NCI-H446 (cell line): ENCODE measurements at places on chromosomes 16 and 17.

- no peak for DNase-seq
Measured at GRCh38 chr16:67188323-67188722, 1.6 kb downstream of the EXOC3L1 start.

GRCh38 chr16:56608043-56608875 lies at the start of gene MT2A:
TSS of gene MT2A (plus strand) at chr16:56608584. CDS start at chr16:56608656, 72 bp downstream.
- peak; percentile 33 for DNase-seq

DNA sequence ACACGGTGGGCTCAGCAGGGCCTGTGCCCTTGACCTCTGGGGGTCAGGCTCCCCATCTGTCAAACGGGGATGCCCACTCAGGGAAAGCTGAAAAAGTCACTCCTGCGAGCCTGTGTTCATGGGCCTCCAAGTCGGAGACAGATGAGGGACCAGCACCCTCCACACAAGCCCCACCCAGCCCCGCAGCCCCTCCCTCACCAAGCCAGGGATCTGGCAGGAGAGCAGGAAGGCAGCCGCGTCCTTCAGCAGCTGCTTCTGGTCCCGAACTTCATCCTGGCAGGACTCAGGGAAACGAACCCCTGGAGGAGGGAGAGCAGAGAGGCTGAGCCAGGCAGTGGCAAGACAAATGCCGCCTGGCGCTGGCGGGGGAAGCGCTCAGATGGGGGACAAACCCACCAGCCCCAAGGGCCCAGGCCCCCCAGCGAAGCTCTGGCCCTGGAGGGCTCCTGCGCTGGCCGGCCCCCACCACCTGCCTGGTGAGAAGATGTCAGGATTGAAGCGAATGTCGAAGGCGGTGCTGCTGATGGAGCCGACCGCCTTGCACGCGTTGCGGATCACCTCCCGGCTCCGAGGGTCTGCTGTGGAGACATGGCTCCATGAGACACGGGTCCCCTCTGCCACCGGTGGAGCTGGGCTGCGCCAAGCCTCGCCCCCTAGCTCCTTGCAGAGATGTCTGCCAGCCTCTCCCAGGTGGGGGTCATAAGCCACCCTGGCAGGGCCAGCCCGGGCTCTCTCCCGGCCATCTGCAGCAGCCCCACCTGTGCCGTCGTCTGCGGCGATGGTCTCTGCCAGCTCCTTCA lies 15.4 kb downstream of the CLUH start:
- no peak for DNase-seq

- DNase-seq = peak; percentile 23
Measured at GRCh38 chr17:48636177-48637018, 10.2 kb upstream of the HOXB9 start.

DNA sequence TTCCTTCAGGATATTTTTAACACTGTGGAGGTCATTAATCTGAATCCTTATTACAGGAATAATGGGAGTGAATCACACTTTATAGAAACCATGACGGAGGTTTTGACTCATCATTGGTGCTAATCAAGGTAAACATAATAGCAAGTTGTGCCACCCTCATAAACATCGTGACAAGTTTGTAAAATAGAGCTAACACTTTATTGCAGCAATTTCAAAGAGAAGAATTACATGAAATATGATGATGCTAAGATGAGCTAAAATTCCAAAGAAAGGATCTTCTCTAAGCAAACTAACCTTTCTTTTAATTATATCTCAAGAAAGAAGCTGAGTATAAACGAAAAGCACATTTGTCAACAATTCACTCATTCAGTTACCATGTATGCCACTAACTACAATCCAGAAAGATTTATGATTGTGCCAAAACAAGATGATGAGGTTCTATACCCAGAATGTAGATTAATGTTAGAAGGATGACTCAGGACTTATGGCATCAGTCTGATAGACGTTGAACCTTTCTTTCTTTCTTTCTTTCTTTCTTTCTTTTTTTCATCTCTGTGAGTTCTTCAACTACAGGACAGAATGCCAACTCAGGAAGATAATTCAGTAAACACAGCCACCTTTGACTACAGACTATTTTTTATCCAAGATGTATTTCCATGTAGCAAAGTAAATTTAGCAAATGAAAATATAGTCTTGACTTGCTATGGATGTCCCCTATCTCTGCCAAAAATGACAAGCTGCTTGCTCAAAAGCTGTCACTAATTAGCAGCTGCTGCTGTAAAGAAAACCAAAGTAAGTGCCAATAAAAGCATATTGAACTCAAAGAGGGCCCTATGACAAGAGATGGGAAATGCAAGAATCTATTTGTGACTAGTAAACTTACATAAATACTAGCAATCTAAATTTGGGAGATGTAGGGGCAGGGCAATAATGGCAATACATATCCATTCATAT lies 23.3 kb downstream of the STAT5B start:
- DNase-seq = peak; percentile 77

DNA sequence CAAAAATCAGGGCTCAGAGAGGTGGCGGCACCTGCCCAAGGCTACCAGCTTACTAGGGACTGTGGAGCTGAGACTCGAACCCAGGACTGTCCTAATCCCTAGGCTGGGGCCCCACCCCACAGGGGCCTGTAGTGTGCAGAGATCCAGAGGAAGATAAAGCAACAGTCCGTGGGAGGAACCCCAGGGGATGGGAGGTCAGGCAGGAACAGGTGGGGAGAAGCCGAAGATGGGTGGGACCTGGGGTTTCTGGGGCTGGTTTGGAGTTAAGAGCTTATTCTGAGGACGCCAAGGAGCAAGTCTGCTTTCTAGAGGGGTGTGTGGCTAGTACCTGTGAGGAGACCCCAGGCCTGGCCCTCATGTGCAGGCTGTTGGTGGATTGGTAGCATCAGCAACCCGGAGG lies 14.9 kb downstream of the C16orf74 start:
- no peak for DNase-seq

DNA sequence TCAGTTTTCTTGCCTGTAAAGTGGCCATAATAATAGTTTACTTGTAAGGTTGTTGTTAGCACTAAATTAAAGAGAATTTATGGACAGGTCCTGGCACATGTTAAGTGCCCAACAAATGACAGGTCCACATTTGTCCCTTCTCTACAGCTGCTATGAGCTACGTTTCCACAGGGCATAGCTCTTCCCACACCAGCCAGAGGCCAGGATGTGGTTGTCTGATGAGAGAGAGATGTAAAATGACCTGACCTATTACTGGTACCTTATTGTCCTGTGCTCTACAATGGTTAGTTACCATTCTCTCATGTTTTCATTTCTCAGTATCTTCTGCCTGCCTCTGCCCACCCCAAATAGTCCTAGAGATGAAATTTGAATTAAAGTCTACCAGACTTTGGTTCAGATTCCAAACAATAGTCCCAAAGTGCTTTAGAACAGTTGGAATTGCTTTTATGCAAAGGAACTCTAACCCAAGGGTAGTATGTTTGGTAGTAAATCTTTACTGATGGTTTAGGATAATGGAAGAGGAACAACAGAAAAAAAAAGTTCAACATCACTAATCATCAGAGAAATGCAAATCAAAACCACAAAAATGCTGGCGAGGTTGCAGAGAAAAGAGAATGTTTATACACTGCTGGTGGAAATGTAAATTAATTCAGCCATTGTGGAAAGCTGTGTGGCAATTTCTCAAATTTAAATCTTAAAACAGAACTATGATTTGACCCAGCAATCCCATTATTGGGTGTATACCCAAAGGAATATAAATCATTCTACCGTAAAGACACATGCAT lies 57.1 kb upstream of the ANKFN1 start:
- DNase-seq = no peak

DNA sequence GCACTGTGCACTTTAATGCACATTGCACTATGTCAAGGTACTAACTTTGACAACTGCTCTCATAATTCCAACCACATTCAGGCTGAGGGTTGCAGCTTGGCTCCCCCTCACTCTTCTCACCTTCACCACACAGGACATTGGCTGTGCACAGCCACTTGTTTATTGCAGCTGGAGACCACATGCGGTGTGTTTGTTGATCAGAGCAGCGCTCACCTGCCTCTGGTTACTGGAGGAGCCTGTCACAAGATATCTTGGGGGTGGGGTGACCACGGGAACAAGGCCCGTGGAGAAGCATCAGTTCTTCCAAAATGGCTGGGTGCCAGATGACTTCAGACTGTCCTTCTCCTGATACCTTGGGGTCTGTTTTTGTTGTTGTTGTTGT lies 10.6 kb upstream of the CCL5 start:
- no peak for DNase-seq

DNA sequence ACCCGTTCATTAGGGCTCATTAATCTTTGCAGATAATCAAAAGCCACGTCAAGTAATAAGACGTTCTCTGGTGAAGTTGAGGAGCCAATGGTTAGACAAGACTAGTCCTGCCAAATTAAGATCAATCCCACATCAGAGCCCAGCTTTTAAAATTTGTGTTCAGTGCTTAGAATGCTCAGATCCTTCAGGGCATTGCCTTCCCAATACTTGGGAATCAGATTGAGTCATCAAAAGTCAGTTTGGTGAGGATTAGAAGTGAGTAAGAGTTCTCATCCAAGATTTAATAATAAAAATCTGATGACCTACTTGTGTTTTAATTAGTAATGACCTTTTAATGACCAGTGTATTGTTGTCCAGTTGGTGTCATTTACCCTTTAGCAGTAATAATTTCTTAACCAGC lies 19.8 kb downstream of the MAP2K4 start:
- DNase-seq = no peak

DNA sequence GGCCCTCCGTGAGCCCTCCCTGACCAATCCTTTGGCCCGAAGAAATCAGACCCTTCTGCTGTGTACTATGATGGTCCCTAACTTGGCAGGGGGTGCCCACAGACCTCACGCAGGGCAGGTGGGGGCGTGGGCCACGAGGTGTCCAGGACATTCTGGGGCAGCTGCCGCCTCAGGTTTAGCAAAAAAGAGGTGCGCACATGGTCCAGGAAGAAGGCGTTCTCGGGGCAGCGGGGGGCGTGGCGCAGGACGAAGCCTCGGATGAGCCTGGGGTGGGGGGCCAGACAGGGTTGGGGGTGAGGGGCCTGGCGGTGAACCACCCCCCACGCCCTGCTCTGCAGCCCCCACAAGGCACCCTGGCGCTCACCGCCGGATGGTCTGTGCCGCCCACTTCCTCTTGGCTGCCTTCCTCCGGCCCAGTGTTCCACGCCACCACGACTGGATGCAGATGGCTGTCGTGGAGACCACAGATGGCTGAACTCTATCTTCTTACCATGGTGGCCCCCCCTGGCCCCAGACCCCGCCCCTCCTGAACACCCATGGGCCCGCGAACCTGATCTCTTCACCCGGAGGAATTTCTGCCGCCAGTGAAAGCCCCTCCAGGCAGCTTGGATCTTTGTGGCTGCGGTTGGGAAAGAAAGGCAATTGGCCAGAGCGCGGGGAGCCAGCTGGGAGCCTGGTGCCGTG lies 14.2 kb upstream of the CRK start:
- DNase-seq = no peak

DNA sequence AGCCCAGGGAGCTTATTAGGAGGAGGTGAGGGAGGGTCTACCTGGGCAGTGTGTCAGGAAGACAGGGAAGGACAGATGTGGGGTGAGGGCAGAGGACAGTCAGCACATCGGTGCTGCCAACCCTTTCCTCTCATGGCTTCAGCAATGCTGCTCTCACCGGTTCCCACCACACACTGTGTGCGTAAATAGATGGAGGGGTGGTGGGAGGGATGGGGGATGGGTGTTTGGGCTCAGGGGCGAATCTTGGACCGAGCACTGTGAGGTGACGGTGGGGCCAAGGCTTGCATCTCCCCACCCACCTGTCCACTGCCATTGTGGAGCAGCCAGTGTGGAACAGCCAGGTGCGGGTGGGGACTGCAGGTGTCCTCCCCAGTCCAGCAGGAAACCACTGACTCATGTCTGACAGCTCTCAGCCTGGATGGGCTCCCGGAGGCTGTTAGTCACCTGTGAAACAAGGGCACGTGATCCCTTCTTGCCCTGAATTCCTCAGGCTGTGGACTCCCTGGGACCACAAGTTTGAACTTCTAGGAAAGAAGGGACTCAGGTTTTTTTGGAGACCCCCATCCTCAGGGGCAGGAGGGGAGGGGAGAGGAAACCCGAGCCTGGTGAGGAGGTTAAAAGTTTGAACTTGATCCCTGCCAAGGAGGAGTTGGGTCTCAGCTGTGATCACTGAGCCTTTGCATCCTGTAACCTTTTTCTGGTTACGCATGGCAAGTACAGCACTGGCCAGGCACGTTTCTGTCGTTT lies 42.7 kb upstream of the SMPD3 start:
- DNase-seq = no peak

DNA sequence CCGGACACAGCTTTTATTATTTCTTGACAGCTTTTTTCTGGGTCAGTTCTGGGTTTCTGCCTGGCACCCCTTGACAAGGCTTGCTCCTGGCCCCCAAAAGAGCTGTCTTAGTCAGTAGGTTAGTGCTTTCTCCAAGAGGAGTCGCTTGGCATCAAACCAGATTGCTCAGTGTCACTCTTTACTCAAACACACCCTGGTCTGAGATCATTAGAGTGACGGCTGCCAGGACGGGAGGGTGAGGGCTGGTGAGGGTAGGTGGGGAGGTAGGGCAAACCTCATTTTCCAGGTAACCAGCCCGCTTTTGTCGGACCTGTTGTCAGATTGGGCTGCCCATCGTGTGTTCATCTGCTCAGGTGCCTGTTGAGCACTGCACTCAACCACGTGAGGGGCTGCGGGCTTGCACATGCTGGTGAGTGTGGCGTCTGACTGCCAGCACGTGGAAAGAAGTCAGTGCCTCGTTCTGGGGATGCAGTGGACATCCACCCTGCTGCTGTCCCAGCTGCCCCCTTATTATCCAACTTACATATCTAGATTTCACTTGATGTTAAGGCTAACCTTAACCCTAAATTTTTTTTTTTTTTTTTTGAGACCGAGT lies 12.4 kb downstream of the TMEM94 start:
- peak; percentile 43 for DNase-seq

- no peak for DNase-seq
Measured at GRCh38 chr17:35255316-35255715, 12.4 kb downstream of the SLFN5 start.

- no peak for DNase-seq
Measured at GRCh38 chr17:1060991-1061390, 64.1 kb downstream of the TIMM22 start.

GRCh38 chr17:74466111-74466827 lies at the start of gene CD300A:
TSS of gene CD300A (plus strand) at chr17:74466634. CDS start at chr17:74466704, 70 bp downstream.
- no peak for DNase-seq

- DNase-seq = peak; percentile 84
Measured at GRCh38 chr17:36601303-36602029, at the start of gene MRM1. TSS of gene MRM1 (plus strand) at chr17:36601583. CDS start at chr17:36601811, 228 bp downstream.

DNA sequence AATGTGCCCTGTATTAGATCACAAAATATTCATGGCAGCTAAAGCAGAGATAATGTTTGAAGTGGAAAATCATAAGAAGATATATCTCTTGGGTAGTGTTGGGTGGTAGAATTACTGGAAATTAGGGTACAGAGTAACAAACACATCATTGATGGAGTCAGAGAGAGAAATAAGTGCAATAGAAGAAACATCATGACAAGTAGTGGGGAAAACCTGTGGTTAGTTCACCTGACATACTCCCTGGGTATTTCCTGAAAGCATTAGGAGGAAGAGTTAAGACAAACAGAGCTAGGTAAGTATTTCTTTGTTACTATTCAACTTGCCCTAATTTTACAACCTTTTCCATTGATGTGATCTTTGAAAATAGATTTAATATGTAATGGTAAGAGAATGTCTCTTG lies 691.9 kb upstream of the SOX9 start:
- no peak for DNase-seq

GRCh38 chr17:62746941-62747340 lies 61.2 kb downstream of the MARCHF10 start:
- no peak for DNase-seq
